ENCODE measurements at places on chromosomes 2 and 18.
A peak's percentile ranks its signal among the peaks of the same experiment; 100 is the strongest.

DNA sequence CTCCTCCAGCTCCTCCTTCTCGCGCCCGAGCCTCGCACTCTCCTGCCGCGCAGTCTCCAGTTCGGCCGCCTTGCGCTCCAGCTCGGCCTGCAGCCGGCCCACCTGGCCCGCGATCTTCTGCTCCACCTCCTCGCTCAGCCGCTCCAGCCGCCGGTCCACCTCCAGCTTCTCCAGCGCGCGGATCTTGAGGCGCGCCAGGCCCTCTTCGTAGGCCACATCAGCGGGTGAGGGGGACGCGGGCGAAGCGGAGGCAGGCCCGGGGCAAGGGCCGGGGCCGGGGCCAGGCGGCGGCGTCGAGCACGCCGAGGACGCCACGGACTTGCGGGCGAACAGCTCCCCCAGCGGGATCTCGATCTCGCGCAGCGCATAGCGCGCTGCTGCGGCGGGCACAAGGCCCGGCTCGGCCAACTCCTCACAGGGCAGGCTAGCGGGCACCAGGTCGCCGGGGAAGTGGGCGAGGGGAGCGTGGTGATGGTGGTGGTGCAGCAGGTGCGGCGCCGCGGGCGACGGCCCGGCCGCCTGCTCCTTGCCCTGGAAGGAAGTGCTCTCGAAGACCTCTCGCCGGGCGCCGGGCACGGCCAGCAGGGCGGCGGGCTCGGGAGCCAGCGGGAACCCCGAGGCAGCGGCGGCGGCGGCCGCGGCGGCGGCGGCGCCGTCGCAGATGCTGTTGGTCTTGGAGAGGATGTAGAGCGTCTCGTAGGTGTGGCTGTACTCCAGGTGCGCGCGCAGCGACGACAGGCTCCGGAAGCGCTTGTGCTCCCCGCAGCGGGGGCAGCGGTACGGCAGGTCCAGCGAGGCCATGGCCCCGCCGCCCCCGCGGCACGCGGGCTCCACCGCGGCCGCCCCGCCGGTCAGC is 15.2 kb downstream of the FBXO41 start:
- no peak for DNase-seq

DNA sequence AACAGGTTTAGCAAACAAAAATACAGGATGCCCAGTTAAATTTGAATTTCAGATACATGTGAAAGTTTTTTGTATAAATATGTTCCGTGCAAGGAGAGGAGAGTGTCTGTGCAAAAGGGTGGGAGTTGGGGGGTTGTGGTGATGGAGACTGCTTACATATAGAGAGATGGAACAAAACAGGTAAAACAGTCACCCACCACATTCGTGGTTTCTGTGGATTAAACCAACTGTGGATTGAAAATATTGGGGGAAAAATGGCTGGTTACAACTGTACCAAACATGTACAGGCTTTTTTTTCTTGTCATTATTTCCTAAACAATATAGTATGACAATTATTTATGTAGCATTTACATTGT is 245.7 kb downstream of the TNS1 start:
- no peak for DNase-seq

DNA sequence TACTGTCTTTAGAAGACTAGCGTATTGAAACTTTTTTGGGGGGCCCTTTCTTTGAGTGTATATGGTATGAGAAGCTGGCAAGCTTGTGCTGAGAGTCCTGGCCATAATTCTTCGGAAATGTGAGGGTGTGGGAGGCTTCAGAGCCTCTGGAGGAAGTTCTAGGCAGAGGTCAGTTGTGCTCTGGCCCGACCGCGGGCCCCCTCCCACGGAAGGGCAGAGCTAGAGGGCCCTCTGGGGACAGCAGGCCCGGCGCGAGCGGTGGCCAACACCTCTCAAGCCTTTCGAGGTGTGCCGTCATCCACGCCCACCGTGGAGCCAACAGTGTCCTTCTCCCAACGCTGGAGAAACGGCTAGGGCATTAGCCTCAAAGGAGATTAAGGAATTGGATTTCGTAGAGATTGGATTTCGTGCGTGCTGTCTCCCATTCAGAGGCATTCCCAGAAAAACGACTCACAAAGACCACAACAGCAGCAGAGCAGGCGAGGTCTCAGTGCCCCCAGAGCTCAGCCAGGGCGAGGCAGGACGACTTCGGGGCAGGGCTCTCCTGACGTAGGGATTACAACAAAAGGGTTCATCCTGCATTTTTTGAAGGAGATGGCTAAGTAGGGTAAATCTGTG is 2.2 kb upstream of the MTCL1 start:
- DNase-seq = no peak

DNA sequence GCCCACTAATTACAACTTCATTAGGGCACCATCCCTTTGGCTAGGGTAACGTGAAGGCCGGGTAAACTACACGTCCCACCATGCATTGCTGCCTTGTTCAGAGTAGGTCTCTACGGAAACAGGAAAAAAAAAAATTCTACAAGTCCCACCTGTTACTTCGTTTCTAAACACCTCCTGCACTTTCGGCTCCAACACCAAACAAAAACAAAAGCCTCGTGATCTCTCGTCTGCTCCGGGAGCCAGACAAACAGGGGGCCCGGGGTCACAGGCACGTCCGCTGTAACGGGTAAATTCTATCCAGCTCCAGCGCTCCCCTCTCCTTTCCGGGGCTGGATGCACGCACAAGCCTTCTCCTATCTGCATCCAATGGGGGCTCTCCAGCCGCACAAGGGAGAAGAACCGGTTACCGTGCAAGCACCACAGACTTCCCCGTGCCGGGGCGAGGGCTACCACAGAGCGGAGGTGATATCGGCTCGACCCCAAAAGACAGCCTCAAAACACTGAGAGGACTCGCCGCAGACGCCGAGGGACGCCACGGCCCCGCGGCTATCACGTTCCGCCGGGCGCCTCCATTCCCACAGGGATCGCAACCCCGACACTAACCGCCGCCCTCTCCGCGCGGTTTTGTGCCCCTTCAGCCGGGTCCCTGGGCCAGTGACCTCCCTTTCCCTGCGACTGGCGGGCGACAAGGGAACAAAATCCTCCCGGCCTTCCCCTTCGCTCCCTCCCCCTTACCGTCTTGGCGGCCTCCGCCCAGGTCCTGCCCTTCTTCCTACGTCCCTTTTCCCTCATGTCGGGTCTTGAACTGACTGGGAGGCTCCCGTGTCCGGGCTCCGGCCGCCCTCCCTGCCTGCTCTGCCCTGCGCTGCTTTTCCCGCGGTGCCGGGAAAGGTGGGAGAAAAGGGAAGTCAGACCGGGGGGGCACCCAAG is 591 bp downstream of the ASXL2 start:
- no peak for DNase-seq

DNA sequence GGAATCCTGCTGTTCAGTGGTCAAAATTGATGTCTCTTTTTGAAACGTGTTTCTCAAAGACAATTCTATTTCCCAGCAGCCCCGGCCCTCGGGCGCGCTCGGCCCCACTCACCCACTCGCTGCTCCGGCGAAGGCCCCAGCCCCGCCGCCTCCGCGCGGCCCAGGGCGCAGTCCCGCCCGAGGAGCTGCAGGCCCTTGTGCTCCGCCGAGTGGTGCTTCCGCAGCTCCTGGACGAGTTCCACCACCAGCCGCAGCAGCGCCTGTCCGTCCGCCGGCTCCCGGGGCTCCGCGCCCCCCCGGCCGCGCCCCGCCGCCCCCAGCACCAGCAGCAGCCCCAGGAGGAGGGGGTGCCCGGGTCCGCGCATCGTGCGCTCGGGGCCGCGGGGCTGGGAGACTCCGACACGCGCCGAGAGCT is 413 bp downstream of the ALKAL2 start:
- no peak for DNase-seq

DNA sequence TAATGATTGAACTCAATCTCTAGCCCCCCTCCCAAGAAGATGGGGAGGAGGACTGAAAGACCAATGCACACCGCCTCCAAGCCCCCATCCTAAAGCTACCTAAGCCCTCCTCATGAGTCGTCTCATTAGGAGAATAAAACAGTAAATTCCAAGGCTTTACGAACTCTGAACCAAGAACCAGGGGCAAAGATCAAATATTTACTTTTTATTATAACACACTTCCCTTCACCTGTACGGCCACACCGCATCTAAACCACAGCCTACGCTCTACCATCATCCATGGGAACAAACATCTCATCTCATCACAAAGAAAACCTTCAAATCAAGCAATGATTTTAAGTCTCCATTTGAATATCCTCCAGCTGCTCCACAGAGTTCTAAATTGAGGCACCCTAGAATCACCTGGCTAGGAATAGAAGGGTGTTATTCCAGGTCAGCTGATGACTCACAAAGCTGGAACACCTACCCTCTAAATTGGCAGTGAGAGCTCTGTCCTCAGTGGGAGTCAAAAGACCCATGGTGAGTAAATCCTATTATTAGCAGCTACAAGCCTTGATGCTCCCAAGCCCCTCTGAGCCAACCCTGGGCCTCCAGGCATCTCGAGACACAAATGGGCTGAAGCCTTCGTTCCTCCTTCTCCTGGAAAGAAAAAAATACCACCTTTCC is 45.6 kb upstream of the BZW1 start:
- no peak for DNase-seq

DNA sequence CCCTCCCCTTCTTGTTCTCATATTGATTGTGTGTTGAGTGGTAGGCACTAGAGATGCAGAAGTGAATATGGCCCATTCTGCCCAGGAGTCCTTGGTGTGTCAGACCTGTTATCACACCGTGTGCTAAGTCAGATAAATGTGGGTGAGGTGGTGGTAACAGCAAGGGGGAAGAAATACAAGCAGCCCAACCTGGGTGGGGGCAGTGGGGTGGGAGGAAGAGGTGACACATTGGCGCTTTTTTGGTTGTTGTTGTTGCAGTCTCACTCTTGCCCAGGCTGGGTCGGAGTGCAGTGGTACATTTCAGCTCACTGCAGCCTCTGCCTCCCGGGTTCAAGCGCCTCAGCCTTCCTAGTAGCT is 12.8 kb downstream of the B3GNT2 start:
- DNase-seq = no peak

DNA sequence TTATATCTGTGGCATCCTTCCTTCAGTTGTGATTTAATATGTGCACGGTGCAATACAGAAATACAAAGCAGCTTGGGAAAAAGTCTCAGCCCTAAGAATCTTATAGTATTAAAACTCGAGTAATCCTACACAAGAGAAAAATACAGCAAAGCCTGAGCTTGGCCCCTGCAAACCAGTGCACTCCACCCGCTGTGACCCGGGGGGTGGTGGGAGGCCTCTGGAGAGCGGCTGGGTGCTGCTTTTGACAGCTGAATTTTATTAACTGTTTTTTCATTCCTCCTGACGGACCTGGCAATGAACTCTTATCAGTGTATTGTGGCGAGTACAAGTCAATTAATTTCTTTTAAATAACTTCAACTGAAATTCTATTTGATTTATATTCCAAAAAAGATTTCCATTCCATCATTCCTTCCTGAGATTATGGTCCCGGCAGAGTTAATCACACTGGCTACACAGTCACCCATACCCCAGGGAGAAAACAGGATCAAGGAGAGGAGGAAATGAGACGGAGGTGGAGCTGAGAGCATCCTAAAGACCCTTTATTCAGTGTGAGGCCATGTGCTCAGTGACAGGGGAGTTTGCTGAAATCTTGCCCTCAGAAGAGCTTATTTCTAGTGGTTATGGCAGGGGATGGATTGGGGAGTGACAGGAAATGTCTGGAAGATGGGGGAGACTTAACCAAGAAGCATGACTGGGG is 124.8 kb downstream of the KLHL29 start:
- DNase-seq = no peak

GRCh38 chr2:30206461-30207430 is 24.6 kb upstream of the LBH start:
- DNase-seq = no peak

DNA sequence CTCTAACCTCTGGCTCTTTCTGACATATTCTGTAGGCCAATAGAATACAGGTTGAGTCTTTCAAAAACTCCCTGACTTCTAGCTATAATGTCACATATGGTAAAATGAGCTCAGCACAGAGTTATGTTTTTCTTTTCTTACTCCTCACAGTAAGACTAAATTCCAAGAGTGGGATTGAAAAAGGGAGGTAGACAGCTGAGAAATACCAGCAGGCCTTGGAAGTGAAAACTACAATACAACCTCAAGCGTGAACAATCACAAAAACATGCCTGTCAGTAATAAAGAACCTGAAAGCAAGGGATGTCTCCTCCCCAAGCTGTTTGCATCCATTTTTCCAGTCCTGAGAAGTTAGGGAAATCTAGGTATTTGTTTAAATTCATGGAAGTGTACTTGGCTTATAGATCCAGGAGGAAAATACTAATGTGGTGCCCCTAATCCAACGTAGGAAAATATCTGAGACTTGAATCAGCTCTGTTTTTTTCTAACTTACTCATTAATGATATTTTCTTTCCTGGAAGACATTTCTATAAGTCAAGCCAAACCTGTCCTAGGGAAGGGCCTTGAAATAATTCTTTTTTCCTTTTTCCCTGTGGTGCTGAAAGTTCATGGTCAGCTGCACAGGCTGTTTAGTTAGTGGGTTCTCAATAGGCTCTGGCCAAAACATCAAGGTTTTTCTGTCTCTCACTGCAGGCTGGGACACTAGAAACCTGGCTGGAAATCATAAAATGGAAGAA is 167.9 kb upstream of the SPATS2L start:
- peak; percentile 37 for DNase-seq

GRCh38 chr2:37711308-37711731 is 39.9 kb upstream of the CDC42EP3 start:
- DNase-seq = peak; percentile 75

GRCh38 chr2:130972410-130972809 is 120.8 kb downstream of the FAM168B start:
- DNase-seq = no peak

- no peak for DNase-seq
These were observed 11.0 kb downstream of the ITGA4 start for GRCh38 chr2:181467966-181468707.

DNA sequence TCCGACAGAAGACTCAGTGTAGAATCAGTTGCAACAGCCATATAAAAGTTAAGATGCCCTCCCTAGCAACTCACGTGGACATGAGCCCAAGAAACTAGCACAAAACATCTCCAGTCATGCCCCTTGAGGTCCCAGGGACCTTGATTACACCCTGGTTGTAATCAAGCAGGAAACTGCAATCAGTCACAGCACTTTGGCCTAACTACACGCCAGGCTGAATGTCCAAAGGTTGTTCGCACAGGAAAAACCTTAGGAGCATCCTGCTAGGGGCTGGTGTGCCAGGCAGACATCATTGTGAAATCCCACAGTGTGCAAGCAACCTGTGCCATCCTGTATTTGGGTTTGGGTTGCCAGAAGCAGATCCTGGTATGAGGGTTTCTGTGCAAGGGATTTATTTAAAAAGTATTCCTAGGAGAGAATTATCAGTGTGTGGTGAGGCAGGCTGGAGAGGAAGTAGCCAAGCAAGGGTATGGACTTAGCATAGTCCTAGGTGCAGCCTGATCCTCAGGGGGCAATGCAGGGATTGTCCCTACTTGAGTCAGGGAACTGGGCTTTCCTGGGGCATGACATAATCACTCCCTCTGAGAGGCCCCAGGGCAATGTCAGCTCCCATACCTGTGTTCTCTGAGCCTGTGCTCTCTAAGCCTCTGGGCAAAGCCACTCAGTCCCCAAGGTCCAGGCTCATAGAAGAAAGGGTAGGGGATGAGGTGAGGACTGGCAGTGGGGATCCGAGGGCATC is 17.8 kb upstream of the SULT1C2 start:
- no peak for DNase-seq

DNA sequence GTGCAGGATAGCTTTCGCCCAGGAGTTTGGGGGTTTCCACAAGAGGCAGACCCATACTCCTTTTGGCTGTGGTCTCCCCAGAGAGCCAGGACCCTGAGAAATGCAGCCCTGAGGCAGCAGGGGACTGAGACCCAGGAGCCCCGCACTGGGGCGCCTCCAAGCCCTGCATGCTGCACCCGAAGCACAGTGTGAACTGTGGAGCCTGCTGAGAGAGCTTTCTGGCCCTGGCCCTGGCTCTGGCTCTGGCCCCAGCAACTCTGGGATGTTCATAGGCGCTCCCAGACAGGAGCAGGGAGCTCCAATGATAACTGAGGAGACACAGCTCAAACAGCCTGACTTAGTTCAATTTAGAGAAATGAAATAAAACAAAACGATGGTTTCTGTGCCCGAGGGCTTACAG is 96.4 kb upstream of the TEX51 start:
- DNase-seq = no peak
